ENCODE measurements at places on chromosomes 13 and 19. TPM values are rescaled to one million over a fixed set of nuclear protein-coding genes. Genes with fewer than 3 reads are reported as not detected.

- peaks cover 5% of the 10 kb centered on the region for H3K4me1 ChIP-seq
- no peak overlapping the region for H3K27ac ChIP-seq
- H3K36me3 ChIP-seq: no peaks in the 10 kb centered on the region
- DNase-seq: no peak
- H3K4me3 ChIP-seq: no peak overlapping the region
- peaks cover 12% of the 10 kb centered on the region for H3K27me3 ChIP-seq
Observed at GRCh38 chr13:91400671-91401070, 2.2 kb downstream of the GPC5 start.

The DMKN gene
- 2.1 TPM for total RNA-seq

GRCh38 chr19:43751466-43752220 is 3.1 kb downstream of the SMG9 start:
- peaks cover 22% of the 10 kb centered on the region for H3K36me3 ChIP-seq
- DNase-seq: no peak
- peak overlapping the region; percentile 67 for H3K27ac ChIP-seq
- H3K4me1 ChIP-seq: peaks cover 55% of the 10 kb centered on the region

The HCST gene
- 0.50 TPM for total RNA-seq

GRCh38 chr13:46844431-46844830 is 47.5 kb upstream of the ESD start:
- no peak overlapping the region for H3K4me3 ChIP-seq
- H3K27me3 ChIP-seq: peaks cover 2% of the 10 kb centered on the region
- H3K27ac ChIP-seq: no peak overlapping the region
- DNase-seq: no peak
- no peaks in the 10 kb centered on the region for H3K4me1 ChIP-seq
- H3K36me3 ChIP-seq: peaks cover 1% of the 10 kb centered on the region

GRCh38 chr13:75384879-75385707 is 96.9 kb downstream of the TBC1D4 start:
- no peak overlapping the region for H3K4me3 ChIP-seq
- no peak overlapping the region for H3K27ac ChIP-seq
- no peaks in the 10 kb centered on the region for H3K36me3 ChIP-seq
- no peaks in the 10 kb centered on the region for H3K27me3 ChIP-seq

The UPK1A gene
- not detected for total RNA-seq

- peaks cover 9% of the 10 kb centered on the region for H3K4me1 ChIP-seq
- H3K4me3 ChIP-seq: peak overlapping the region; percentile 63
Observed at GRCh38 chr19:43798546-43799409, 3.5 kb downstream of the LYPD5 start.

- H3K27me3 ChIP-seq: no peaks in the 10 kb centered on the region
- H3K4me1 ChIP-seq: peaks cover 28% of the 10 kb centered on the region
- no peaks in the 10 kb centered on the region for H3K36me3 ChIP-seq
Observed at GRCh38 chr13:30406779-30407416, 15.4 kb upstream of the UBE2L5 start.

DNA sequence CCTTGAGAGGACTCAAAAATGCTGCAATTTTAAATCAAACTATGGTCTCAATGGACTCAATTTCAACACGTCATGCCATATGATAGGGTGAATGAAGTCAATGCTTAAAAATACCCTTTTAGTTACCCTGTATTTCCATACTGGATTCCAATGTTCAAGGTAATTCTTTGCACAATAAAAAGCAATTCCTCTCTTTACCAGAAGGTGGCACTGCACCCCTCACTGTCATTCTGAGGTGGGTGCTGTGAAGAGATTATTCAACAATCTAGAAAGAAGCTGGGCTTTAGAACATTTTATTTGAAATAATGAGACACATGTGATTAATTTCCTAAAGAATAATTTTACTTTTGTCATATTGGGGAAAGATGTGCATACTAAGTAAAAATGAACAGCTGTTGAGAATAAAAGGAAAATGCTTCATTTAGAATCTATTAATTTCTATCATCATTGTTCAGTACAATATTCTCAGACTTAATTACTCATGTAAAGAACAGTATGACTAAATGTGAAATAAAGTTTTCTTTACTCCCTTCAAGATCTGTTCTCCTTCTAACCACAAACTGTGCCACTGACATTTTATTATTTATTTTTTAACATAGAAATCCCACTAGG is 789.1 kb downstream of the GPC5 start:
- no peak overlapping the region for H3K27ac ChIP-seq
- peaks cover 2% of the 10 kb centered on the region for H3K4me1 ChIP-seq
- no peak overlapping the region for H3K4me3 ChIP-seq
- peaks cover 7% of the 10 kb centered on the region for H3K36me3 ChIP-seq
- DNase-seq: no peak

GRCh38 chr19:21838646-21839045 is 2.7 kb upstream of the ZNF43 start:
- H3K36me3 ChIP-seq: peaks cover 29% of the 10 kb centered on the region
- peaks cover 8% of the 10 kb centered on the region for H3K4me1 ChIP-seq
- no peak overlapping the region for H3K27ac ChIP-seq
- H3K27me3 ChIP-seq: no peaks in the 10 kb centered on the region
- DNase-seq: no peak

The CLIP3 gene
- total RNA-seq: 53.8 TPM

GRCh38 chr13:97316390-97316789 is 94.3 kb downstream of the MBNL2 start:
- peaks cover 2% of the 10 kb centered on the region for H3K36me3 ChIP-seq
- no peak overlapping the region for H3K4me3 ChIP-seq

GRCh38 chr13:73702419-73703071 is 431.7 kb downstream of the KLF12 start:
- H3K27ac ChIP-seq: no peak overlapping the region
- H3K4me1 ChIP-seq: peaks cover 8% of the 10 kb centered on the region
- no peaks in the 10 kb centered on the region for H3K27me3 ChIP-seq
- H3K4me3 ChIP-seq: no peak overlapping the region
- DNase-seq: no peak

GRCh38 chr13:103100830-103101229 is 34.6 kb upstream of the SLC10A2 start:
- no peak overlapping the region for H3K27ac ChIP-seq
- H3K4me3 ChIP-seq: no peak overlapping the region
- peaks cover 2% of the 10 kb centered on the region for H3K36me3 ChIP-seq

The C5AR2 gene
- 0.34 TPM for total RNA-seq

GRCh38 chr19:44796701-44797115 is 12.2 kb upstream of the BCAM start:
- H3K27ac ChIP-seq: no peak overlapping the region
- H3K4me1 ChIP-seq: peaks cover 7% of the 10 kb centered on the region
- H3K36me3 ChIP-seq: no peaks in the 10 kb centered on the region

The ZNF836 gene
- total RNA-seq: 18.1 TPM

GRCh38 chr13:107518292-107518691 is 697.0 kb downstream of the LIG4 start:
- H3K4me3 ChIP-seq: no peak overlapping the region
- H3K36me3 ChIP-seq: no peaks in the 10 kb centered on the region
- no peak overlapping the region for H3K27ac ChIP-seq
- H3K4me1 ChIP-seq: no peaks in the 10 kb centered on the region
- H3K27me3 ChIP-seq: no peaks in the 10 kb centered on the region
- DNase-seq: no peak

GRCh38 chr13:54953786-54954185 is 1925.2 kb downstream of the OLFM4 start:
- no peak overlapping the region for H3K27ac ChIP-seq
- H3K36me3 ChIP-seq: no peaks in the 10 kb centered on the region
- H3K27me3 ChIP-seq: no peaks in the 10 kb centered on the region
- H3K4me1 ChIP-seq: no peaks in the 10 kb centered on the region
- no peak for DNase-seq

The TEX101 gene
- not detected for total RNA-seq

The GSX1 gene
- total RNA-seq: not detected

The C2CD4C gene
- total RNA-seq: 1.4 TPM

The IFT88 gene
- total RNA-seq: 5.9 TPM

DNA sequence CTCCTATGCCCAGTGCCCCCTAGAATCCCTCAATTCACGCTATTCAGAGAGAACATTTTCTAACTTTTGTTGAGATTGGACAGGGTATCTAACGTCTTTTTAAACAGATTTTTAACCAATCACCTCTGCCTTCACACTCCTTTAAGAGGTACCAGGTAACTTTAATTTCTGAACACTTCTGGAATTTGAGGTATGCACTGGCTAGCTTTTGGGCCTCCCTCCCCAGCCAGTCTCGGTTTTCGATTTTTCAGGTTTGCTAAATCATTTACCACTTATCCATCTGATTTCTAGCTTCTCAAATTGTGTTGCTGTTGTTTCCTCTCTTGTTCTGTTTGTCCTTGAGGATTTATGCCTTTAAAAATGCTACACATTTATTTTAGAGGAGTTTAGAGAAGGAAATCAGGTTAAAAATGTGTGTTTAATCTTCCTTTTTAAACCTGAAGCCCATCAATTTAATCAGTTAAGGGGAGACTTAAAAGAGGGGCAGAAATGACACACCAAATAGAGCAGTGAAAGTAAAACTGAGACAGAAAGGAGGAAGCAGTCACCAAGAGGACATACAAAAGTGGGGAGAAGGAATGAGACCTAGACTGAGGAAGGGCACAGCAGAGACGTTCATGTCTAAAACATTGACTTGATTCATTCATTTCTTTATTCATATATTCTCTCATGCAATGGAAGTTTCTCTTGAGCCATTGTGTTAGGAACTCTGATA is 139.6 kb upstream of the HTR2A start:
- H3K4me1 ChIP-seq: peaks cover 17% of the 10 kb centered on the region
- peaks cover 12% of the 10 kb centered on the region for H3K27me3 ChIP-seq
- H3K36me3 ChIP-seq: no peaks in the 10 kb centered on the region
- H3K27ac ChIP-seq: no peak overlapping the region
- no peak overlapping the region for H3K4me3 ChIP-seq
- DNase-seq: no peak

DNA sequence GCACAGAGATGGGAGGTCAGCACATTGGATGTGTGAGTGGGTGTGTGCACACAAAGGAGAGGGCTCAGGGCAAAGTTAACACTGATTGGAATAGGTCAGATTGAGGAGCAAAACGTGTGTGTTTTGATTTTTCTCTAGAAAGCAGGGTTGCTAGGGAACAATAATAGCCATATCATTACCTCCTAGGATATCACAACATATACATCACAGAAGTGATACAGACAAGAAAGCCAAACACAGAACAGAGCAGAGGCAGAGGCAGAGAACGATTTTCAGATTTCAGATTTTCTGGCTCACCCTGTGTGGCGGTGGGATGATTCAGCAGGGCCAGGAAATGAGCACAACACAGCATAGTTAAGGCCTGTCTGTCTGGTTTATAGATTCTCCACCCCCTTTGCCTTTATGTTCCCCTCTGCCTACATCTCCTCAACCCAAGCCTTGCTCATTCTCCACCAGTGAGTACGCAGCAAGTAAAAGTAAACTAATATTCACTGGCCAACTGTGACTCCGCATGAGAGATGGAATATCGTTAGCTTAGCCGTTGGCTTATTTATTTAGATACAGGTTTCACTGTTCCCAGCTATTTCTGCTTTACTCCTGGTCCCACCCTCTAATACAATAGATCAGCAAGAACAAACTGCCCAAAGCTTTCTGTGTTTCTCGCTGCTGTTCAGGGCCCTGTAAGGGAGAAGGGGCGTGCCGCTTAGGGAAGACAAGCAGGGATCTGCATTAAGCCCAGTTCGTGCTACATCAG is 182.7 kb upstream of the TSC22D1 start:
- no peak for DNase-seq
- no peak overlapping the region for H3K4me3 ChIP-seq
- no peaks in the 10 kb centered on the region for H3K36me3 ChIP-seq

DNA sequence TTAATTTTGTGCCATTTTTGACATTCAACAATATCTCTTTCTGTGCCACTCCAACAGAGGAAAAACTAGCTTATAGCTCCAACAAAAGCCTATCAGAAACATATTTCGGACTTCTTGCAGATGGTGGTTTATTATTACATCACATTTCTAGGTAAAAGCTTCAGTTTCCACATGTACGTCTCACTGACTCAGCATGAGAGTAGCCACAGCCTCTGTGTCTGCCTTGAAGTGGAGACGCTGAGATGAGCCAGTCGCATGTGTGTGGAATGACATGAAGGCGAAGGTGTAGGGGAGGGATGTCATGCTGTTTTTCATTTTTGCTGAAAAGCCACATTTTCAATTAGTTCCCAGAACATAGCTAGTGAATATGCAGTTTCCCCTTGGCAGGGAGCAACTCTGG is 598.6 kb downstream of the EFNB2 start:
- H3K4me3 ChIP-seq: no peak overlapping the region
- H3K27me3 ChIP-seq: no peaks in the 10 kb centered on the region
- no peak overlapping the region for H3K27ac ChIP-seq

The FPR3 gene
- not detected for total RNA-seq

The CEACAM16 gene
- total RNA-seq: not detected

The FAM32A gene
- total RNA-seq: 68.6 TPM

GRCh38 chr19:16261584-16262368 is 62.9 kb upstream of the KLF2 start:
- no peak overlapping the region for H3K27ac ChIP-seq
- H3K27me3 ChIP-seq: peaks cover 12% of the 10 kb centered on the region
- DNase-seq: no peak
- no peaks in the 10 kb centered on the region for H3K4me1 ChIP-seq

The ZFP28 gene
- total RNA-seq: 4.8 TPM

- no peak overlapping the region for H3K27ac ChIP-seq
- no peaks in the 10 kb centered on the region for H3K36me3 ChIP-seq
- H3K4me1 ChIP-seq: peaks cover 14% of the 10 kb centered on the region
- no peaks in the 10 kb centered on the region for H3K27me3 ChIP-seq
Observed at GRCh38 chr19:11260996-11261395, 1.3 kb downstream of the DOCK6 start.

The ZNF223 gene
- total RNA-seq: 5.2 TPM

- no peaks in the 10 kb centered on the region for H3K36me3 ChIP-seq
- no peak overlapping the region for H3K4me3 ChIP-seq
- no peak overlapping the region for H3K27ac ChIP-seq
- H3K4me1 ChIP-seq: no peaks in the 10 kb centered on the region
- peak; percentile 86 for DNase-seq
- no peaks in the 10 kb centered on the region for H3K27me3 ChIP-seq
Observed at GRCh38 chr19:33407140-33407551, 33.6 kb downstream of the CEBPG start.

- peaks cover 12% of the 10 kb centered on the region for H3K4me1 ChIP-seq
- H3K27me3 ChIP-seq: no peaks in the 10 kb centered on the region
- no peak for DNase-seq
- H3K27ac ChIP-seq: peak overlapping the region; percentile 36
Observed at GRCh38 chr19:49807058-49807903, 5.8 kb downstream of the FUZ start.

DNA sequence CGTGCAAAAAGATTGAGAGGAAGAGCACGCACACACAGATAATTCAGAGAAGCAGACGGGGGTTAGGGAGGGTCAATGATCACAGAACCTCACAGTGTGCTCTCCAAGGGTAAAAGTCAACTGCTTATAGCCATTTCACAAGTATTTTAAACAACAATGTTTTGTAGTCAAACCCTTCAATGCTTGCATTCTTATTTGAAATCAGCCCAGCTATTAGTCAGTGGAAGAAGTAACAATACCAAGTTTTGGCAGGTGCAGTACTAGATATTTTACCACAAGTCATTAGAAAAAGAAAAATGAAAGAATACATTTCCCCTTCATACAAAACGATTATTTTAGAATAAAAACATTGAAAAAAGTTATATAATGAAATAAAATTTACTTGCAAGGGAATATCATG is 2.6 kb downstream of the CSNK1A1L start:
- H3K36me3 ChIP-seq: no peaks in the 10 kb centered on the region
- no peak for DNase-seq
- H3K4me3 ChIP-seq: no peak overlapping the region
- H3K4me1 ChIP-seq: peaks cover 38% of the 10 kb centered on the region
- H3K27me3 ChIP-seq: no peaks in the 10 kb centered on the region

The MEF2B gene
- total RNA-seq: 1.4 TPM
